Stimulated activated CD8-positive, alpha-beta memory T cell treated with anti-CD3 and anti-CD28 coated beads, Interleukin-15, amount 100 ng/mL, for 1 hour (primary cell): ENCODE measurements at places on chromosomes 13 and 19.
A peak's percentile ranks its signal among the peaks of the same experiment; 100 is the strongest.

DNA sequence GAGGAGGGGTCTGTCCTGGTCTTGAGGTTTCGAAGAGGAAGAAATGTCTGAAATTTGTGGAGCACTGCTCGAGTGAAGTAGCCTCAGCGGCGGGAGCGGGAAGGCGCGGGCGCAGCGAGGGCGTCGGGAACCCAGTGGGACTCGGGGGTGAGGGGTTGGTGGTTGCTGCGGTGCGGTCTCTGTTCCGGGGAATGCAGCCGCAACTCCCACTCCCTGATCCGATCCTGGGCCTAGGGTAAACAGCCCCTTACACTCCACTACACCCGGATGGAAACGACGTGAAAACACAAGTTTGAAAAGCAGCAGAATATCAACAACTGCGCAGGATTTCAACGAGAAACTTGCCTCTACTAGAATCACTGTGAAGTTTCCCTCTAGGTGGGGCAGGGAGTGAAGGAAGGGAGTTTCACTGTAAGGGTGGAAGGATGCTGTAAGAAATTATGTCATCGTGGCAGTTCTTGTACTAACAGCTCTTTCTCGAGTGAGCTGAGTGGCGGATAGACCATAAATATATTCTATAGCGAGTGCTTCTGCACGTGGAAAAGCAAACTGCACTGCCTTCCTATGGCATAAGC, 2.0 kb upstream of the KLF12 start:
- no peak for DNase-seq

- no peak for DNase-seq
These were observed 1029.2 kb upstream of the PCDH20 start for GRCh38 chr13:62444805-62445204.

DNA sequence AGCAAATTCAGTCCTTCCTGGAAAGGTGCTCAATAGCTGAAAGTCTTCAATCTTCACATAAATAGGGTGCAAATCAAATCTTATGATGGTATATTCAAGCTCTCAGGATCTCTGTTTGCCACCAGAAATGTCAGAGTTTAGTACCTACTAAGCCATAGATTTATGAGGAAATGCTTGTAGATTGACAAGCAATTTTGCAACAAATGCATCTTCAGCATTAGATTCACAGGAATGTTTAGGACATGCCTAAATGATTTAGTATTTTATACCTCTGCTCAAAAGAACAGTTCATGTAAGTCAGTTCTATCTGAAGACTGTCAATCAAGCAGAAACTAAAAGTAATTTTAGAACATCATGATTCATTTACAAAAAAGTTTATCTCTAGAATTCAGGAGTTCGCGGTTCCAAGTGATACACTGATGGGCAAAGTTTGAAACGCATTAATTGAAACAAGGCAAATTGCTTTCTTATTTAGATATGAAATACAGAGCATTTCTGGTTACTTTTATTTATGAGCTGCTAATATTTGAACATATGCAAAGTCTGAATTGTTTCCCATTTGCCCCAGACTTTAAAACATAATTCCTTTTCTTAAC, 65.7 kb downstream of the DACH1 start:
- DNase-seq = no peak

- DNase-seq = no peak
These were observed 717 bp downstream of the SPRYD7 start for GRCh38 chr13:49935171-49936074.

- DNase-seq = no peak
These were observed 19.9 kb downstream of the SSC5D start for GRCh38 chr19:55508120-55508519.

GRCh38 chr19:47671499-47671898, 41.7 kb upstream of the EHD2 start:
- DNase-seq = no peak

GRCh38 chr19:7788178-7788932, 25.3 kb downstream of the CLEC4M start:
- no peak for DNase-seq

DNA sequence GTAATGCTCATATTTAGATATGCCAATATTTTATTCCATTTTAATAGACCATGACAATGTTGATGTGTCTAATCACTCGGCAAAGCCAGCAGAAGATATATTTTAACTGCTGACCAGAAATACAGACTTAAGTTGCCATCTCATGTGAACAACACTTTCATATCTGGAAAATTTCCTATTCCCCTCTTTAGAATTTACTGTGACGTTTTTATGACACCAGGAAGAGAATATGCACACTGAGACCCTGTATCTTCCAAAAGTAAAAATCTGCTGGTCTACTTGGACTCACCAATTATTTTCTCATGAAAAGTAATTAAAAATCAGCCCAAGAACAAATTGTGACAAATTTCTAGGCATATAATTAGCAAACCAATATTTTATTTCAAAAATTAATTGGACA, 2.1 kb downstream of the PROSER1 start:
- DNase-seq = no peak

DNA sequence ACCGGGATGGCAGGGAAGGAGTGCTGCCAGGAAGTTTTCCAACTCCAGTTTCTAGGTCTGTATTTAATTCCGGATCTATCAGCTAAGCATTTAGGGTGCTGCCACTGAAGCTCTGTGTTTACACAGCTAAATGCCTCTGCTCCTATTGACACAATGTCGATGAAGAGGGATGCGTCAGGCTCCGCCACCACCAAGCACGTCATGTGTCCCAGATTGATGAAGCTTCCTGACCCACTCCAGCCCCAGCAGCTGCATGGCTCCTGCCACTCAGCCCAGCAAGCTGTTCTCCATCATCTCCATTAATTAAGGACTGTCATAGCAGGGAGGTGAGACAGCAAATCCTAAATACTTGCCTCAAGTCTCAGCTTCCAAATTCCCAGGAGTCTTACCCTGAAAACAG, 435.2 kb upstream of the ZNF507 start:
- no peak for DNase-seq

- DNase-seq = no peak
These were observed 25.5 kb downstream of the TSSK6 start for GRCh38 chr19:19489804-19490204.

DNA sequence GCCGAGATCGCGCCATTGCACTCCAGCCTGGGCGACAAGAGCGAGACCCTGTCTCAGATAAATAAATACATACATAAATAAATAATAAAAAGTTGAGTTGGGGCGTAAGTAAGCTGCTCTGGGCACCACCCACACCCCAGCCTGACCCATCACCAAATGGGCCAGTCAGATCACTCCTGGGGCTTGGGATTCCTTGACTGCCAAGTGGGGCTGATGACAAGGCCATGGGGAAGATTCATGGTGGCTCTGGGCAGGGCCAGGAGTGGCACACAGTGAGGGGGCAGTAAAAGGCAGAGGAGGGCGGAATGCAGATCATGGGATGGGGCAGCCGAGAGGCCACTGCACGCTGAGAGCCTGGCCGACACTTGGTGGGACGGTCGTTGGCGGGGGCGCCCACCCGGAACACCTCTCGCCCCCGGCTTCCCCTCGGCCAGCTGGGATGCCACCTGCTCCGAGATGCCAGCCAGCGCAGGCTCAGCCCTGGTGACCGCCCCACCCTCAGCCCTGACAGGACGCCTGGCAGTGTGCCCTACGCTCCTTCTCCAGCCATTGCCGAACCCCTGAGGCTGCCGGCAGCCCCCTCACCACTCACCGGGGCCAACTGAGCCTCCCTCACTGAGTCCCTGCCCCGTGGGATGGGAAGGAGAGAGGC, 10.9 kb downstream of the ZNF653 start:
- no peak for DNase-seq

DNA sequence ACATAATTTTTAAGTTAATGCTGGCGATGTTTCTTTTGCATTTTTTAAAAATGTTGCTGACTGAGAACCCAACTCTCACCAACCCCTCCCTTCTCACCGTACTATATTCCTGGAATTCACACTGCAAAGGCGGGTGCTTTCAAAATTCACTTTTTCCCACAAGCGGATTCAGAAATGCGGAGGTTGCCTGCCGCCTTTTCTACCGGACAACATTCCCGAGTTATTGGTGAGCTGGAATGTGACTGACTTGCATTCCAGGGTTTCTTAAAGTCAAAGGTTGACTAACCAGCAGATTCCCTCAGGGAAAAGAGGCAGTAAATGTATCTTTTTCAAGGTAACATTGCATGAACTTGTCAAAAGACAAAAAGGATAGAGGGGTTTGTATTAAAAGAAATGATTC, 113.3 kb downstream of the RAB20 start:
- DNase-seq = no peak

DNA sequence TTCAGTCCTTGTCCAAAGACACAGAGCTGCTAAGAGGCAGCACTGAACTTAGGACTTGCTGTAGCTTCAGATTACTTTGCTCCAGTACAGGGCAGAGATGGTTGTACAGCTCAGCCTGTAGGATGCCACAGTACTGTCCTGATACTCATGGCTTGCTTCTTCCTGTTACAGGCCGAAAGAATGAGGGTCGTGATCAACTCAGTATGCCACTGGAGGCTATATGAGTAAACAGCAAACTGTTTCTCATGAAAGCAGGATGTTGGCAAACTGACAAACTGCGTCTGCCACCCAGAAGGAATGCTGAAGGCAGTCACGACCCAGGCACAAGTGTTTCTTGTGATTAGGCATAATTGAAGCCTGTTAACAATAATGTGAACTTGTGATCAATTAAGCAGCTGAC, 2.8 kb downstream of the ZNF749 start:
- no peak for DNase-seq

DNA sequence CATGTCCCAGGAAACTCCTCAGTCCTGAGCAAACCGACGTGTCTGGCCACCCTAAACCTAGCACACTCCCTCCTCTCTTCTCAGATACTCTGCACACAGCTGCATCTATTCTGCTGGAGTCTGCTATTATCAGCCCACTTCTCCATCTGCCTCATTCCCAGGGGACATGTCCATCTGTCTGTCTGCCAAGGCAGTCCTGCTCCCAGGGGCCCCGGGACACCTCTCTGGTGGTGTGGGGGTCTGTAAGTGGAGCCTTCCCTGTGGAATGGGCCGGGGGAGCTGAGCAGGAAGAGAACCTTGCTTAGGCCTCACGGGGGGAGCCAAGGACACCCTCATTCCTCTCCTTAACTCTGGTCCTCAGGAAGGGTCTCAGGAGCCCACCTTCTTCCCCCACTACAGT, 72.7 kb downstream of the ERICH6B start:
- DNase-seq = no peak

GRCh38 chr19:34960940-34961679, 2.9 kb downstream of the ZNF792 start:
- DNase-seq = no peak

DNA sequence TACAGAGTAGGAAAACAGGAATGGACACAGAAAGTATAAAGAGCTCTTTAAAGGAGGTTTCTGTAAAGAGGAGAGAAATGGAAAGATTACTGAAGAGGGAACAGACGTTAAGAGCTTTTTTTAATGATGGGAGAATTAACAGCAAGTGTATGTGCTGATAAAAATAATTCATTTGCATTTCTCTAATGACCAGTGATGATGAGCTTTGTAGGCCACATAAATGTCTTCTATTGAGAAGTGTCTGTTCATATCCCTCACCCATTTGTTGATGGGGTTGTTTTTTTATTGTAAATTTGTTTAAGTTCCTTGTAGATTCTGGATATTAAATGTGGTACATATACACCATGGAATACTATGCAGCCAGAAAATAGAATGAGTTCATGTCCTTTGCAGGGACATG, 40.0 kb downstream of the MYO16 start:
- DNase-seq = no peak

- no peak for DNase-seq
These were observed 783 bp downstream of the RHPN2 start for GRCh38 chr19:33063753-33064457.

GRCh38 chr13:89968470-89968869, 1379.0 kb upstream of the MIR17HG start:
- no peak for DNase-seq

DNA sequence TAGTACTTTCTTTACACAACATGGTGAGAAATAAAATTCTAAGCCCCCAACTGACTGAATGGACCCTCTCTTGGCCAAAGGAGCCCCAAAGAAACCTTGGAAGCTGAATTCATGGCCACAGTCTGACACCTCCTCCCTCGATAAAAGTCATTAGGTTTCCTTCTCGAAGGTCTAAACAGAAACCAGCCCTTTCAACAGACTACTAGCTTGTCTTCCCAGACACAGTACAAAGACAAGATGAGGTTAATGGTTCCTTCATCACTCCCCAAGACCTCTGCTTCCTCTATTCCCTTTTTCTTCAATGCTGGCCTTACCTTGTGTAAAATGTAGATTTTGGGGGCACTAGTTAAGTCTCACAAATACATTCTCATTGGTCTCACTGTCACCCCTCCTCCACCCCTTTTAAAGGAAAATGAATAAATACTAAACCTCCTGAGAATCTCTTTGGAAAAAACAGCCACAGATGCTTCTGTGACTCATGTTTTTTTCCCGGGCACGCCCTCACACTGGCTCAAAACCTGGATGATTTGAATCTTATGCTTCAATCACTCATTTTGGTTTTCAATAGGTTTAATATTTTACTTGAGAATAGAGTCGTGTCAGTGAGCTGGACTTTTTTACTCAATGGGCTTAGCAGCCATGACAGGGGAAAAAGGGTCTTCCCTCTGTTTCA, 65.8 kb upstream of the MED4 start:
- DNase-seq = no peak

DNA sequence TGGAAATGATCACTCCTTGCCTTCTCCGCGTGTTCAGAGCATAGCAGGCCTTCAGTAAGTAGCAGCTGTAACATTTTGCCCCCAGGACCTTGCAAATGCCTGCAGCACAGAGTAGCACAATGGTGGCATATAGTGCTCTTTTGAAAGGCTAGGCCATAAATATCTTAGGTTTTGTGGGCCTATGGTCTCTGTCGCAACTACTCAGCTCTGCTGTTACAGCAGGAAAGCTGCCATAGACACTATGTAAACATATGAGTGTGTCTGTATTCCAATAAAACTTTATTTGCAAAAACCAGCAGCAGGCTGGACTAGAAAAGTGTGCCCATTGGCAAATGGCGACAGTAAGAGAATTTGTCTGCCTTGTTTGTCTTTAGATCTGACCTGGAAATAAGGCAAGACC, 9.4 kb downstream of the ITPKC start:
- DNase-seq = no peak

DNA sequence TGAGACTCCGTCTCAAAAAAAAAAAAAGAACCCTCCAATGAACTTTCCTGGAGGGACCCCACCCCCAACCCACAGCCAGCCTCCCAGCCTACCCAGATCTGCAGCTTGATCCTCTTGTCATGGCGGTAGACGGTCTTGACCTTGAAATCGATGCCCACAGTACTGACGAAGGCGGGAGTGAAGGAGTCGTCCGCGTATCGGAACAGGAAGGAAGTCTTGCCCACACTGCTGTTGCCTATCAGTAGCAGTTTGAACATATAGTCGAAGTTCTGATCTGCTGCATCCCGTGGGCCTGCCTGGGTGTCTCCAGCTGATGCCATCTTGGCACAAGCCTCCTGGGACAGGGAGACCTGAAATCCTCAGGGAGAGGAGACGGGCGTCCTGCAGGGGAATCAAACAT, 2.4 kb downstream of the RAB3D start:
- DNase-seq = no peak

DNA sequence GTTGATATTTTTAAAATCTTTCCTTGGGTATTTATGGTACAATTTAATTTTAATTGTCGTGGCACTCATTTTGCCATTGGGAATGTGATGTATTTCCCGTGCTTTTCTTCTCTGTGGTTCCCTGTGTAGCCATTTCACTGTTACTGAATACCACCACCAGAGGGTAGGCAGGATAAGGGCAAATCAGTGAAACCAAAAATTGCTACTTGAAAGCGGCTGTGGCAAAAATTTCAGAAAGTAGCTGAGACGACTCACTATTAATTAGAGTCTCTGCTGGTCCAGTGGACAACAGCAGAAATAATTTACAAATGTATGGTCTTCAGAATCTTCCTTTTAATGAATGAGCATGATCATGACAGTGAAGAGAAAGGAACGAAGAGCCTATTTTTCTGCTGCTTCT, 34.4 kb upstream of the MIR17HG start:
- DNase-seq = no peak

- DNase-seq = peak; percentile 41
These were observed 54.3 kb downstream of the GATAD2A start for GRCh38 chr19:19459707-19460251.
